ENCODE measurements at places on chromosomes 12 and 14.

DNA sequence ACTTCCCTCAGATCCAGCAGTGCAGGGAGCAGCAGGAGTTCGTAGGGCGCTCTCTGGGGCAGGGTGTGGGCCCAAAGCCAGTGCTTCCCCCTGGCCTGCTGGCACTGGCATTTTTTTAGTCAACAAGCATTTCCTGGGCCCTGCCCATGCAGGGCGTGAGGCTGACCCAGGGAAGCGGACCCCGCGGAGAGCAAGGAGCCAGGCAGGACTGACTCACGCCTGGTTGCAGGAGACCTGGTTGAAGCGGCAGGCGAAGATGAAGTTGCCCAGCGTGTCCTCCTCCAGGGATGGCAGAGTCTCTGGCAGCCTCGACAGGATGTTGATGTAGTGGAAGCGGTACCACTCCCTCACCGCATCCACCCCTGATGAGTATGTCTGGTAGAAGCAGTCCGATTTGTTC, 13.5 kb downstream of the SCNN1A start:
- no peak for DNase-seq

GRCh38 chr12:82627799-82628198, 58.9 kb upstream of the TMTC2 start:
- peak; percentile 56 for DNase-seq

GRCh38 chr14:78566859-78567172, 396.6 kb downstream of the NRXN3 start:
- DNase-seq = no peak

- DNase-seq = no peak
Observed at GRCh38 chr12:96769400-96769799, 137.7 kb upstream of the NEDD1 start.

DNA sequence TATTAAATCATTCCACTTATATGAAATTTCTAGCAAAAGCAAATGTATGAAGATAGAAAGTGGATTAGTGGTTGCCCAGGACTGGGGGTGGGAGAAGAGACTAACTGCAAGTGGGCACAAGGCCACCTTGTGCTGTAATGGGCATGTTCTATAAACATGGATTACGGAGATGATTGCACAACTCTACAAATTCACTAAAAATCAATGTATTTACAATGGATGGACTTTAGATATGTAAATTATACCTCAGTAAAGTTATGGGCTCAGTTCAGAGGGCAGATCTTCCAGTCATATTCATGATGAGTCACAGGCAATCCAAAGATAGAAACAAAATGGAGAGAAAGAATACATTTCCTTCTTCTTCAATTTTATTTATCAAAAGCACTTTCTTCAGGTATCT, 173.9 kb downstream of the NDUFA12 start:
- no peak for DNase-seq
